Progenitor cell of endocrine pancreas (in vitro differentiated cells): ENCODE measurements at places on chromosomes 3 and 15.

- no peak for DNase-seq
Observed at GRCh38 chr3:195580744-195581443, 2.8 kb downstream of the APOD start.

DNA sequence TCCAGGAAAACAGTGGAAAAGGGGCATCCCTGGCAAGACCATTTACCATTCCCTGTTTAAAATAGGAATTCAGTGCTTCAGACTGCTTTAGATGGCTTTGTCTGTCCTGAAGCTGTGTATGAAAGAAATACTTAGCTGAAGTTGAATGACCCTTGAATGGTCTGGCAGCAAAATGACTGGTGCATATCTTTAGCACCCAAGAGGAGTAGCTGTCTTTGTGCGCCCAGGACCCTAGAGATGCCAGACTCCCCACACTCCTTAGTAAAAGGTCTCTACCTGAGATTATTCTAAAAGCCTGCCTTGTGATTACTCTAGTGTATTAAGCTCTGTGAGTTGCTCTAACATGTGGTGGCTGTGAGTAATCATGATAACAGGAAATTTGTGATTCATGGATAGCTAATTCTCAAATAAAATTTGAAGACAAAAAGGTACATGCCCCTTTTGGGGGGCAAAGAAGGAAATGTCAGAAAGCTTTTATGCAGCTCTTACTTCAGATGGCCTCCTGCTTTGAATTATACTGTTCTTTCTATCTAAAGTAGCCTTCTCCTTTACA is 3.2 kb downstream of the MAPKBP1 start:
- DNase-seq: no peak

DNA sequence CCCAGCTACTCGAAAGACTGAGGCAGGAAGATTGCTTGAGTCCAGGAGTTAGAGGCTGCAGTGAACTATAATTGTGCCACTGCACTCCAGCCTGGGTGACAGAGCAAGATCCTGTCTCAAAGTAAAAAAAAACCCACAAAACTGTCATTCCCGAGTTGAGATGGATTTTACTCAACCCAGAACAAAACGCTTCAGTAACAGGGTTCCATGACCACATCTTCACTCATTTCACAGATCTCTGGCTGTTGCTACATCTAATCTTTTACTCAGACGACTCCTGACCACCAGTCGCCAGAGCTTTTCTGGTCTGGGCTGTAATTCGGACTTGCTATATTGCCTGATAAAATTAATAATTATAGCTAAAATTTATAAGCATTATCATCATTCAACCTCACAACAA is 2.4 kb downstream of the DRD3 start:
- no peak for DNase-seq

DNA sequence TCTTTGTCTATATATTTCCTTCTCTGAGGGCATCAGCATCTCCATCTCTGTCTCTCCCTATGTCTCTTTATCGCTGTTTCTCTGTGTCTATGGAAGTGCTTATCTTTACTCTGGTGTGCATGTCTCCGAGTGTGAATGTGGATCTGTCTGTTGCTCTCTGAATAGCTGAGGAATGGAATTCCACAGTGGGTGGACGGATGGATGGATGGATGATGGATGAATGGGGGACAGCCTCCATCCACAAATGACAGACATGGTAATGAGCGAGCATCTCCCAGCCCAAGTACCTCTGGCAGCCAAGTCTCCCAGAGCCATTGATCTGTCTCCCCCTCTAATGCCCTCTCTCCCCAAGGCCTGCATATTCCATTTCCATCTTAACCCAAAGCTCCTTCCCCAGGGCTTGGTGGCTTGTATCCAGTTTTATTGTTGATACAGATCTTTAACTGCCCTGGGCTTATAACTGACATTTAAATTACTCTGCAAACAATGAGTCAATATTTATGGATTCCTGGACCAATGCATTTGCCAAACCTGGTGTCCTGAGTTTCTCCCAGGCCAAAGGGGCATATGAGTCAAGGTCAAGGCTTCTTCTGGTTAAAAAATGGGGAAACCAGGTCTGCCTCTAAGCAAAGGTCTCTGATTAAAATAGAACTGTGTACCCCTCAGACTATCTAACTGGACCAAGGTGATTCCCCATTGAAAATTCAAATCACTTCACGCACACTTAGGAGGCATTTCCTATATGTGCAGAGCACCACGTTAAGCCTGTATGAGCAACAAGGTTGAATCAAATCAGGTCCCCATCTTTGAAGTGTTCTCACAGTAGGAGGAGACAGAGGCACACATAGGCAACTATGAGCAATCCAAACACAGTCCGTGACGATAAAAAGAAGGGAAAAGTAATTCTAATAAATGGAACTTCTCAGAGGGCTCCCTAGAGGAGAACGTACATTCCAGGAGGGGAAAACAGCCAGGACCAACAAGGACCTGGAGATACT is 109.9 kb downstream of the TLE3 start:
- DNase-seq: no peak

DNA sequence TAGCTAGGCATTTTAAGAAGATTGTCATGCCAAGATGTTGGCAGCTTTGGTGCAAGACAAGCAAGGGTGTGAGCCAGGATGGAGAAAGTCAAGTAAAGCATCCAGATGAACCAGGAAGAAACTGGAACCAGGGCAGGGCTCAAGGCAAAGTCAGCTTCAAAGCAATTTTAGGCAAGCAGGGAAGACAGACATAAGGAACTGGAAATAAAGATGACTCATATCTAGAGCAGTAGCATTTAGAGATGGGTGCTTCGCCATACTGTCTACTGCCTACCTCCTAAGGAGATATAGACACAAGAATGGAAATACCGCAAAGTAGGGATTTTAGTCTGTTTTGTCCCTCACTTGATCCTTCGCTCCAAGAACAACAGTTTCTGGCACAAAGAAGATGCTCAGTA is 59.9 kb downstream of the RYR3 start:
- no peak for DNase-seq

DNA sequence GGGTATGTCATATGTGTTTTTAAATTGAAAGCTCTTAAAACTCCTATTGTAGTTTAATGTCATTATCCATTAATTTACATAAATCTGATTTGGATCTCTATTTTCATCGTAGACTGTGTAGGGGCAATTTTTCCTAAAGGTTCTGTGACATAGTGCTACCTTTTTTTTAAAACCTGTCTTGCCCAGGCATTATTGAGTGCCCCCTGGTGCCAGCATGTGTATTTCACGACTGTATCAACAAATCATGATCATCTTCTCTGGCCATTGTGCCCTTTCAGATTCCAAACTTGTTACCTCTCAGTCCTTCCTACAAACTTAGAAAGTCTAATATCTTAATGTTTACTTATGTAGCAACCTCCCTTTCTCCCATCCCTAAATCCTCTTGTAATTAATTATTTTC is 97.2 kb upstream of the FLNB start:
- no peak for DNase-seq

- DNase-seq: no peak
Observed at GRCh38 chr15:31606931-31607497, 280.4 kb downstream of the KLF13 start.

DNA sequence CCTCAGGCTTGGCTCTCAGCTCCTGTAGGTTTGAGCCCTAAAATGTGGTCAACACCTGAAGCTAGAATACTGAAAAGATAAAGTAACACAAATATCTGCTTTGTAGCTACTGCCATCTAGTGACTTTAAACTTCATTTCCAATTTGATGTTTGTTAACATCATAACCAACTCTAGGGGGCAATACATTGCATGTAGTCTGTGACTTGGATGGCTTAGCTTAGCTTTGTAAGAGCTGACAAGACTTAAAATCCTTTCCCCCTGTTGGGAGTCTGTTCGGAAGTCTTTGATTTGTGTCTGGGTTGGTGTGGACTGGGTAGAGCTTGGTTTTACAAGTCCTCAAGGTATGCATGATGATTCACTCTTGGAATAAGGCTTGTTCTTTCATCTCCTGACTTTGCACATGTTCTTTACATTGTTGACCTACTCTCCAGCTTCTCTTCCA is 51.7 kb downstream of the SCN11A start:
- DNase-seq: no peak
